Cerebellar nuclear complex (tissue), 1 donor: ENCODE measurements at places on chromosomes 12 and 14.

DNA sequence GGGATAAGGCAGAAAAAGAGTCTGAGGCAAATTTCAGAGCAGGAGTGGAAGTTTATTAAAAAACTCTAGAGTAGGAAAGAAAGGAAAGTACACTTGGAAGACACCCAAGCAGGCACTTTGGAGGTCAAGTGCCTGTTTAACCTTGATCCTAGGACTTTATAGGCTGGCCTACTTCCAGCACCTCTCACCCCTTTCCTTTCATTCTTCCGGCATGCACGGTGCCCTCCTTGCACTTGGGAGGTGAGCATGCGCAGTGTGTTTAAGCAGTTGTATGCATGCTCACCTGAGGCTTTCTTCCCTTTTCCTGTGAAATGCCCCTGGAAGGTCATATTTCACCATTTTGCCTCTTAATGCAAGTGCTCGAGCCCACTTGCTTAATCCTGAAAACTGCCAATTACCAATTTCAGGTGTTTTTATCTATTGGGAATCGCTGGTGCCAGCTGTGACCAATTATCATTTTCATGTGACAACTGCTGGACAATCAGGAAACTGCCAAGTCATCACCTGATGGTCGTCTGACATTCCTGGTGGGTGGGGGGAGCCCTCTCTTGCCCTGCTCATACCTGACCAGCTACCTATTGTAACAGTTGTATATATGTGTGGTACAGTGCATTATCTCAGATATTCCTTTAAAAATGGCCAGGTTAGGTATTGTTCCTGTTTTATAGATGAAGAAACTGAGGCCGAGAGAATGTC is 53.5 kb downstream of the SUDS3 start:
- no peak for DNase-seq

- DNase-seq = no peak
Observed at GRCh38 chr14:78508023-78508422, 337.9 kb downstream of the NRXN3 start.

GRCh38 chr12:120216742-120217605 is 16.1 kb upstream of the RPLP0 start:
- no peak for DNase-seq

DNA sequence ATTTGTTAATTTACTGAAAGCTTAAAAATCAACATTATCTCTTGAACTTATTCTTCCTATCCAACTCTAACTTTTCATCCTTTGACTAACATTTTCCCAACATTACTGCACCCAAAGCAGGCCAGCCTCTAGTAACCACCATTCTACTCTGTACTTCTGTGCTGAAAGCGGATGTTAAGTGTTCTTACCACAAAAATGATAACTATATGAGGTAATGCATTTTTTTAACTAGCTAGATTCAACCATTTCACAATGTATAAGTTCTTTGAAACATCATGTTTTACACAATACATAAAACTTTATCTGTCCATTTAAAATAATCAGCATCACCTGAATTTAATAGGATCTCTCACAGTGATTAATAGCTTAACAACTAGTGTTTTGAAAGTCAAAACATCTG is 468.5 kb upstream of the MGAT4C start:
- DNase-seq = no peak

DNA sequence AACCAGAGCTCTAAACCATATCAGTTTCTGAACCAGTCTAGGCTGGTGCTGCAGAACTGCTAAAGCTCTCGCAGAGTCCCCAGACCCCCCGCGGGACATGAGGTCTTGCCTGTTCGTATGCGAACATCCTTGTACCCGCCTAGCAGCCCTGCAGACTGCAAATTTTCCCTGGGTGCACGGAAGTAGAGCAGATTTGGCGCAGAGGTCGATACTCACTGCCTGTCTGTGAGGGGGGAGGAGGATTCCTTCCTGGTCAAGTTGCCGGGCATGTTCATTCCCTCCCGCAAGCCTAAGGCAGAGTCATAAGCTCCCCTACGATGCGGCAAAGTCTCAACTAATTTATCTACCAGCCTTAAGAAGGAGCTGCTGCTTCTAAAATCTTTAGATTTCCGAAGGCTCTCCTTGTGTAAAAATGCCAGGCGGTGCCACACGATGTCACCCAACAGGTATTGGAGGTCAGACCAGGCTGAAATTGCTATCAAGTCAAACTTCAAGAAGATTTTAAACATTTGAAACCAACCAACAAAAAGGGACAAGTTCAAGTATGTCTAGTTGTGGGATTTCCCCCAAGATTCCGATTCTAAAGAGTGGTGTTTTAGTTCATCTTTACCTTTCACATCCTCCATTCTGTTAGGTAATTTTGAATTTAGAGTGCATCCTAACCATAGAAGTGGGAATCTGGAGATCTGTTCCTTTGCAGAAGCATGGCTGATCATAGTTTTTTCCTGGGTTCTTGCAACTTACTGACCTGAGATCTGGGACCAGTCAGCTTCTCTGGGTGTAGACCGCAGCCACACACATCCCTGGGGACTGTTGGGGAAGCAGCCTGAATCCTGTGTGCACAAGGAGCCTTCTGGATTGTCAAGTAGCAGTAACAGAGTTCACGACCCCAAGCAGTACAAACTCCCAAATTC is 1.6 kb upstream of the PAX9 start:
- no peak for DNase-seq

DNA sequence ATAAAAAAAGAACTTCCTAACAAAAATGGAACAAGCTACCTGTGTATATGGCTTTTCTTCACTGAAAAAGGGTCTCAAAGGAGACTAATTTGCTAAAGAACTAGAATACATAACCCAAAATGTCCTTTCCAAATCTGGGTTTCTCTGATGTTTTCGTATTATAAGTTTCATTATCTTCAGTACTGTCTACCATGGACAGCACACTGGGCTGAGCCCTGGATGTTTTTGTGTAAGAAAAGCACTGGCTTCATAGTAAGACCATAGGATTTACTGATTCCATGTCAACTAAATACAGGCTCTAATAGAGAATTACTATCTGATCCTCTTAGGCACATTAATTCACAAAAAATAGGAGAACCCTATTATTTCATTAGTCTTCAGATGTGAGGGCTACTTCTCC is 94.3 kb upstream of the GPHB5 start:
- no peak for DNase-seq

DNA sequence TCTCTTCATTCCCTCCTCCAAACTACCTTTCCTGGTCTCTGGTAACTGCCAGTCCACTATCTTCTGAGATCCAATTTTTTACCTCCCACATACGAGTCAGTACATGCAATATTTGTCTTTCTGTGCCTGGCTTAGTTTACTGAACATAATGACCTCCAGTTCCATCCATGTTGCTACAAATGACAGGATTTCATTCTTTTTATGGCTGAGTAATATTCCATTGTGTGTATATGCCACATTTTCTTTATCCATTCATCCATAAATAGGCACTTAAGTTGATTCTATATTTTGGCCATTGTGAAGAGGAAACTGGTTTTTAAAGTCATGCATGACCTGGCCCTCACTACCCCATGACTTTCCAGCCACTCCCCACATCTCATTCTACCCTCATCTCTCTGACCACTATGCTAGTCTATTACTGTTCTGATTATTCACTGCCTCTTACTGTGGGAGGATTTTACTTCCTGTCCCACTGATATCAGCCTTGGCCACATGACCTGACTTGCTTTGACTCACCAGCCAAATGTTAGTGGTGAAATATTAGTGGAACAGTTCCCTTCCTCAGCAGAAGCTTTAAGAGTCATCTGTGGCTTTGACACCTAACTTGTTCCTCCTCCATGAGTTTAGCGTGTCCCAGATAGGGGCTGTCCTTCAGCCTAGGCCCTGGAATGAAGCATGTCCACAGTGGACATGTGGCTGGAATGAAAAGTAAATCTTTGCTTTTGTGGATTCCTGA is 52.2 kb downstream of the GOLGA5 start:
- DNase-seq = no peak

GRCh38 chr14:97106166-97106565 is 309.0 kb downstream of the VRK1 start:
- no peak for DNase-seq

- no peak for DNase-seq
Observed at GRCh38 chr14:81087230-81087629, 131.8 kb downstream of the TSHR start.

GRCh38 chr14:22878271-22879246 is 4.5 kb upstream of the REM2 start:
- DNase-seq = no peak

DNA sequence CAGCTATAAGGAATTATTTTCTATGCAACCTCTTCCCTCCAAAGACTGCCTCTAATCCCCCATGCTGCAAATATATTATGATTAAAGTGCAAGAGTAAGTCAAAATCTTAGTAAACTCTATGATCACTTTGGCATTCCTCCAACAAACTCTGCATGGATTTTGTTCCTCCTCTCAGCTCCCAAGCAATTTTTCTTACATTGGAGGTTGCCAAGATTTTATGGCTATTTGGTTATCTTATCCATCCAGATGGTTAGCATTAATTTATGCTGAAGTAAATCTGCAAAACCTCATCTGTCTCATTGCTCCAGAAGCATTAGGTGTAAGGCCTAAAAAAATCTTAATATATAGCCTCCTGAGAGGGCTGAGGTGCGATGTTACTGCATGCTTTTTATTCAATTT is 228.1 kb downstream of the CHST11 start:
- no peak for DNase-seq

DNA sequence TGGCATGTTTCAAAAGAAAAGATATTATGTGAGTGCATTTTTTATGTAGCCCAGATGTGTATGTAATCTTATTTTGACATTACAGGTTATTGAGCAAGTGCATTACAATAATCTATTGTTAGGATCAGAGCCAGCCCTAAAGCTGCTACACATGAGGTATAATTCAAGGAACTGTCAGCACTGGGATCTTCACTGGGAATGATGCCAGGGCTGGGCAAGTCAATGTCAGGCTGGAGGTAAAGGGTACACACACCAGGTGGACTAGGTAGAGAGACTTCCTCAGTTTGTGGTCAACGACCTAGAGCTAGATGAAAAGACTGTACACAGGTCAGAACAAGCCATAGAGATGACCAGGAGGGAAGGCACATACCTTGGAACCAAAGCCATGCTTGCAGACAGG is 15.4 kb downstream of the TRIM9 start:
- DNase-seq = no peak

- DNase-seq = no peak
Observed at GRCh38 chr12:87001102-87001501, 744.9 kb upstream of the MGAT4C start.

DNA sequence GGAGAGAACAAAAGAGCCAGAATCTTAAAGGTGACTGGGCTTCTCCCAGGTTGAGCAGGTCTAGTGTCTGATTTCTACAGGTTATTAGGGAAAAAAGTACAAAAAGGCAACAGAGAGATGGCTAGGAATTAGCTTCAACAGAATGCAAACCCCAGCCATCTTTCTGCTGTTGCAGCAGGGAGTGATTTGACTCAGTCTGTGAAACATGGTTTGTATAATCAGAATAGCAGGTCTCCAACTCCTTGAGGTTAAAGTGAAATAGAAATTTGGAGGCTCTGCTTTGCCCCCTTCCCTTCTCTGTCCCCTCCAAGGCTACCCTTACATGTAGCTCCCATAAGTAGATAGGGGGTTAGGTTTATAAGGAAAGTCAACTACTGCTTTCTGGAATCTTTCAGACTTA is 105.8 kb downstream of the AKAP6 start:
- DNase-seq = no peak

DNA sequence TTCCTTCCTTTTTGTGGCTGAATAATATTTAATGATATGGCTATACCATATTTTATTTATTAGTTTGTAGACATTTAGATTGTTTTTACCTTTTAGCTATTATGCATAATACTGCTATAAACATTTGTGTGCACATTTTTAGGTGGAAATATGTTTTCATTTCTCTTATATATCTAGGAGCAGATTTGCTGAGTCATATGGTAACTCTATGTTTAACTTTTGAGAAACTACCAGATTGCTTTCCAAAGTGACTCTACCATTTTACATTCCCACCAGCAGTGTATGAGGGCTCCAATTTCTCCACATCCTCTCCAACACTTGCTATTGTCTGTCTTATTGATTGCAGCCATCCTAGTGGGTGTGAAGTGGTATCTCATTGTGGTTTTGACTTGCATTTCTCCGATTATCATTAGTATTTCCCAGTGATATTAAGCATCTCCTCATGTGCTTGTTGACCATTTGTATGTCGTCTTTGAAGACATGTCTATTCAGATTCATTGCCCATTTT is 160.2 kb downstream of the KICS2 start:
- no peak for DNase-seq

DNA sequence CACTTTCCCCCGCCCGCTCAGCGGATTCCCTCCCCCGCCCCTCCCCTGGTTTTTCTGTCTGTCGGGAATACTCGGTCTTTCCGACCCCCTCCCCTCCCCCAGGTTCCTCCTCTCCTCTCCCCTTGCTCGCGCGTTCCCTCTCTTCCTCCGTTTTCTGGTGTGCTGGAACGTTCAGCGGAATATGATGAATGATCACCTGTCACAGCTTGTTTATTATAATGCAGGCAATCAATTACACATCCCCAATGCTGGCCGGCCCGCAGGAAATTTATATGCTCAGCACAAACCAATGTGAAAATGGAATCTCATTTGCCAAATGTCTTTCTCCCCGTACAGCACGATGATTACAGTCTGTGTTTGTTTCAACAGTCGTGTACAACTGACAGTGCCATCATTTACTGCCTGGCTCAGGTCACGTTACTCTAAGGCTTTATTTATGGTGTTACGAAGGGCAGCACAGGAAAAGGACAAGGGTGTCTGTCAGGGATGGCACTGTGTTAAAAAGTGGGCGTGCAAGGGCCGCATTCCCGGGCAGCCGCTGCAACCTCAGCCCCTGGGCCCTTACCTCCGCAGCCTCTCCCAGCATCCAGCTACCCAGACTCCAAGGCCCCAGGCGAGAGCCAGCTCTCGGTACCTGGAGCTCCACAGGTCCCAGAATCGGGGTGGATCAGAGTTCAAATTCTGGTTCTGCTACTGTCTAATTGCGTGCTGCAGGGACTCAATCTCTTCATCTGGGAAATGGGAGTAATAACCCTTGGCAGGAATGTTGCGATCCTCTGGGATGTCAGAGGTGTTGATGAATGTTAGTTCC is 24.7 kb upstream of the MAP1LC3B2 start:
- DNase-seq = no peak
